ENCODE measurements at places on chromosomes 5 and 9.

DNA sequence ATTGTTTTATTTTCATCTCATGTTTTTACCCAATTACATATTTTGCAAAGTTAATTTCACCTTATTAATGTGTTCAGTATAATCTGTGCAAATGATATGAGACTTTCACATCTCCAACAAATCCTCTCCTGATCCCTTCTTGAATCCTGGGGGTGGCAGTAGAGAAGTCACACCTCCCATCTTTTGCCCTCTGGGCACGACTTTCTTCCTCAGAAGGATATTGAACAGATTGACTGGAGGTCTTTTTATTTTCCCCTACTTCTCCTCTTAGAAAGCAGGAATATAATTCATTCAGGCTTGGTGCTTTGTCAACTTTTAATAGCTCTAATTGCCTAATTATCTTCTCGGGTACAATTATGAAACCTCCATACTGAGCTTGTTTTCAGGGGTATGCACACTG is 1037.1 kb upstream of the NUDT12 start:
- DNase-seq: no peak

DNA sequence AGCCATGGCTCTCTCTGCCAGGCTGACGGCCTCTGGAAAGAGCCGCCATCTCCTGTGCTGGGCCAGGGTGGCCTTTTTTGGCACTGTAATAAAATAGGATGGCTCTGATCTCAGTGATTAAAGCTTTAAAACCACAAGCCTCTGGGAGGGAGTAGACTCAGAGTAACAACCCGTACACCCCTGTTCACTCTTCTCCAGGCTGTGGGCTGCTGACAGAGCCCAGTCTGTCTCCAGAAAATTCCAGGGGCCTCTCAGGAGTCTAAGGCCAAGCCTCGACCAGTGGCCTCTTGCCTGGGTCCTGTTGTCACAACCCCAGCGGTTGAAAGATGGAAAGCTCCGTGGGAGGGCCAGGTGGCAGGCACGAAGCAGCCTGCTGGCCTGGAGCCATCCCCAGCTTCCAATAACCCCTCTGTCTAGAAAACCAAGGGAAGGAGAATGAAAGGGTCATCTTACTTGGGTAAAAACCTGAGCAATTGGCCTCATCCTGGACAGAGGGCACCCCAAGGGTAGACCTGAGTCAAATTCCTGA is 286.7 kb upstream of the ZNF462 start:
- no peak for DNase-seq

DNA sequence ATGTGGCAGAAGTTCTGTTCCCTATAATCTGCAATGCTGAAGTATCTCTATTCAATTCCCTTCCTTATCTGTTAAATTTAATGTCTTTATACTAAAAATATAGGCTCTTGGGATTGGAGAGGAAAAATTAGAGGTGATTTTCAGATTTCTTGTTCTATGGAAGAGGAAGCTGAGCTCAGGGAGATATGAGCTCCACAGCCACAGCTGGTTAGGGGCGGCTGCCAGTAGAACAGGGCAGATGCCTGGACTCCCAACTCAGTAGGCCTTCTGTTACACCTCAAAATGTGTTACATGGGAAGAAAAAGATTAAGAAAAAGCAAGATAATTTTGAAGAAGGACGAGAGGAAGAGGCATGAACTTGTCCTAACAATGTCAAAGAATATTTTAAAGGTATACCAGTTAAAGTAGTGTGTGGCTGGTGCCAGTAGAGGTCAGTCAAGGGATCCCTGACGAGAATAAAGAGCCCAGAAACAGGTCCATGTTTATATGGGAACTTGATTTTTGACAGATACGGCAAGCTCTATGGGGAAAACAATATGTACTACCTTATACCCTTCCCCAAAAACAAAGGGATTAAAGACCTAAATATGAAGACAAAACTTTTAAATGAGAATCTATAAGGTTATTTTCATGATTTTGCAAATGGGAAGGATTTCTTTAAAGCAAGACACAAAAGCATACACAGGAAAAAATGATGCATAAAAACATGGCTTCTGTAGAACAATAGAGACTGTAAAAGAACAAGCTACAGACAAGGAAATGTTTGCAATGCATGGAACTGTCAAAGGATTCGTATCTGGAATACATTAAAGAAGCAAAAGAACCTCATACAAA is 28.7 kb downstream of the DNAJC21 start:
- no peak for DNase-seq

- no peak for DNase-seq
Measured at GRCh38 chr5:39176759-39177630, 42.4 kb downstream of the FYB1 start.

- DNase-seq: no peak
Measured at GRCh38 chr9:78533500-78533899, 236.6 kb downstream of the PSAT1 start.

DNA sequence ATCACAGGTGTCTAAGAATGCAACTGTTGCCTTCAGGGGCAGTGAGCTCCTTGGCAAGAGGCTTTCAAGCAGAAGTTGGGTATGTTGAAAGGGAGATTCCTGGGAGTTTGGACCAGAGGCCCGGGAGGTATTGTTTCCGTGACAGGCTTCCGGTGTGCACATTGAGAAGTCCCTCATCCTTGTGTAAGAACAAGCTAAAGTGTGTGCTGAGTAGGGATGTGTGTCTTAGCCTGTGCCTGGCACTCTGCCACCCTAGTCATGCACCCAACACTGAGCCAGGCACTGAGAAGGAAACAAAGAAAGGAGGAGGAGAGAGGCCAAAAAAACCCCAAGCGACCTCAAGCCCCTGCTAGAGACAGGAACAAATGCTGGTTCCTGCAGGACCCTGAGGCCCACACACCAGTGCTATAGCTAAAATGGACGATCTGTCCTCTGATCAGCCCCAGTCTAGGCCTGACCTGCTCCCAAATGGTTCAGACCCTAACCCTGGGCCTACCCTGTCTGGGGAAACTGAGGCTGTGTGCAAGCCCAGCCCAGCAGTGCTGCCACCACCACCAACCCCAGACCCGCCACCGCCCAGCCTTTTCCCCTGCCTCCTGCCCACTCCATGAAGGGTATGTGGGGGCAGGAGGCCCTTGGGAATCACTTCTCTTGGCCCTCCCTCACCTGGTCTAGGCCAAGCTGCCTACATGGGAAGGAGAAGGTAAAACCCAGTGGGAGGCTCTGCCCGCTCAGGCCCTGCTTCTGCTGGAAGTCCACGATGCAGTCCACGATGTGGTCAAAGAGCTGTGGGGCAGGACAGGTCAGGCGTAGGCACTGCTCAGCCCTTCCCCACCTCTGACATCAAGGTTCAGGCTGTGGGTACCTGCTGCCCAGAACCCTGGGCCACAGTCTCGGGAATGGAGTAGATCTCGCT is 12.6 kb downstream of the HK3 start:
- DNase-seq: no peak

- no peak for DNase-seq
Measured at GRCh38 chr9:103261951-103262350, 266.8 kb downstream of the CYLC2 start.

DNA sequence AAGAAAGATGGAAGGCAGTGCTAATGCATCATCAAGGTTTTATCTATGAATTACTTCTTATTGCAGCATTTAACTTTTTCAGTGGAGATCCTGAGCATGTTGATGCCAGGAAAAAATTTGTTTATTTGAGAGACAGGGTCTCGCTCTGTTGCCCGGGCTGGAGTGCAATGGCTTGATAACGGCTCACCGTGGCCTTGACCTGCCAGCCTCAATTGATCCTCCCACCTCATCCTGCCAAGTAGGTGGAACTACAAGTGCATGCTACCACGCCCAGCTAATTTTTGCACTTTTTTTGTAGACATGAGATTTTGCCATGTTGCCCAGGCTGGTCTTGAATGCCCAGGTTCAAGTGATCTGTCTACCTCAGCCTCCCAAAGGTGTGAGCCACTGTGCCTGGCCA is 47.2 kb downstream of the AOPEP start:
- no peak for DNase-seq
